ENCODE measurements at places on chromosomes 7 and 10.

DNA sequence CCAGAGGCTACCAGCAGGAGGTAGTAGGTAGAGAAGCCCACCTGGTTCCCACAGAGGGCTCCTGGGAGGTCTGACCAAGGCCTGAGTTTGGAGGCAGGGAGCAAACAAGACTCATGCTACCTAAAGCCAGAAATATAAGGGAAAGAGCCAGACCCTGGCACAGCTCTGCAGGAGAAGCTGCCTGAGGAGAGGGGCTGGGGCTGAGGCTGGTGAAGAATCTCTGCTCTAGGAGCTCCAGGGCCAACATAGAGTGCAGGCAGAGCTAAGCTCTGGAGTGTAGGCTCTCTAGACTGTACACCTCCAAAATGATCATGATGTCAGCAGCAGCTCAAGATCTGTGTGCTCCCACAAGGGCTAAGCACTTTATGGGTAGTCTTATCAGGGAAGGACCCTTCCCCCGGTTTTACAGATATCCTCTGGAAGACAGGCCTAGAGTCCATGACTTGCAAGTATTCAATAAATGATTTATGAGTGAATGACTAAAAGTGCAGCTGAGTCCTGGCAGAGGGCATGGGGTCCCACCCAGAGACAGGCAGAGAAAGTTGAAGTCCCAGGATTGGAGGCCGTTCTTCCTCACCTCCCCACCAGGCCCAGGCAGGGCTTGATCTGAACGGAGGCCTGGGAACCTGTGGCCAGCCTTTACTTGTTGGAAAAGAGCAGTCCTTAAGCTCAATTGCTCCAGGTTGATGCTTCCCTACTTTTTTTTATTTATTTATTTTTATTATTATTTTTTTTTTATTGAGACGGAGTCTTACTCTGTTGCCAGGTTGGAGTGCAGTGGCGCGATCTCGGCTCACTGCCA lies 71.5 kb upstream of the LRRC4 start:
- no peak for DNase-seq

GRCh38 chr10:10078446-10078845 lies 939.2 kb upstream of the CELF2 start:
- no peak for DNase-seq

DNA sequence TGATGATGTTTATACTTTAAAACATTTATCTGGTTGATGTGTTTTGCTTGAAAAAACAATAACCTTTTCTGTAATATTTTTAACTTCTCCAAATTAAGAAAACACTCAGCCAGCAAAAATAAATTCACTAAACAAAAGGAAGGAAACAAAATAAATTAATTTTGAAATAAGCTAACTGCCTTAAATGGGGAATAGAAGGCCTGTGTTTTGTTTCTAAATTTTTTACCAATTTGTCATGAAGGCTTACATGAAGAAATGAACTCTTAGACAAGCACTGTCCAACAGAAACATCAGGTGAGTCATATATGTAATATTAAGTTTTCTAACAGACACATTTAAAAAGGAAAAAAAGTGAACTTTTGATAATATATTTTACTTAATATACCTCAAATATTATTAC lies 68.5 kb downstream of the LRRN3 start:
- DNase-seq = no peak

GRCh38 chr10:106992055-106992454 lies 172.5 kb downstream of the SORCS1 start:
- no peak for DNase-seq

GRCh38 chr10:90871279-90871765 lies 452 bp upstream of the RPP30 start:
- peak; percentile 12 for DNase-seq

DNA sequence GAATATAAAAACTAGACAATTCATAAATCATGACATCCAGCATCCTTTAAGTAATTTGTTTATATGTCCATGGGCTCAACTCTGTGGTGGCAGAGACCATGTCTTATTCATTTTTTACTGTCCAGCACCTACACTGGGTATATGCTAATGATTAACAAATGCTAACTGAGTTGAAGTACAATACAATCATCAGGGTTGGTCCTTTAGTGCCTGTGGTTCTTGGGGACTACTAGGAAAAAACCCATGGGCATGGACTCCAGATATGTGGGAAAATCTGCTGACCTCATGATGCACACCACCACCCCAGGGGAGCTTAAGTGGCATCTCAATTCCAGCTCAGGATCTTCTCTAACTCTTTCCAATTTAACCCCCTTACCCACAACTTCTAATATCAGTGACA lies 85.3 kb upstream of the YAE1 start:
- no peak for DNase-seq

- DNase-seq = no peak
Measured at GRCh38 chr10:25805986-25806385, 128.0 kb upstream of the MYO3A start.

GRCh38 chr7:117592011-117592635 lies 112.3 kb downstream of the CFTR start:
- no peak for DNase-seq

DNA sequence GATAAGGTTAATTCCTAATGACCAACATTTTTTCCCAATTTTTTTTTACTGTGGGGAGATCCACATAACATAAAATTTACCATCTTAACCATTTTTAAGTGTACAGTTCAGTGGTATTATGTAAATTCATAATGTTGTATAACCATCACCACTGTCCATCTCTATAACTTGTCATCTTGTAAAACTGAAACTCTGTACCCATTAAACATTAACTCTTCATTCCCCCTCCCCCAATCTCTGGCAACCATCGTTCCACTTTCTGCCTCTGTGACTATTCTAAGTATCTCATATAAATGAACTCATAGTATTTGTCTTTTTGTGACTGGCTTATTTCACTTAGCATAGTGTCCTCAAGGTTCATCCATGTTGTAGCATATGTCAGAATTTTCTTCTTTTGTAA lies 46.0 kb upstream of the HPS1 start:
- no peak for DNase-seq

DNA sequence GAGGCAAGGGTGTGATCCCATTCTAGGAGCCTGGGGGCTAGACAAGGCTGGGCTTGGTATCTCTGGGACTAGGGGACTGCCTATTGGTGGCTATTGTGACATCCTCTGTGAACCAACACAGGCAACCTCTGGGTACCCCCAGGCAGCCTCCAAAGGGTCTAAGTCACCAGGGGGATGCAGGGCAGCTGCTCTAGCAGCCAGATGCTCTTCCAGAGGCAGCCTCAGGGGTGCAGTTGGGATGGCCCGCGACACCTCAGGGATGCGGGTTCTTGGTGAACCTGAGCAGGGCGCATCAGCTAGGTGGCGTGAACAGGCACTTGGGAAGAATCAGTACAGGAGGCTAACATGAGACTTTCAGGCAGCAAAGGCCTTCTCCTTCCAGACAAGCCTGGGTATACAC lies 1.6 kb upstream of the TMEM120A start:
- DNase-seq = no peak
